ENCODE measurements at places on chromosomes 11 and 22.

DNA sequence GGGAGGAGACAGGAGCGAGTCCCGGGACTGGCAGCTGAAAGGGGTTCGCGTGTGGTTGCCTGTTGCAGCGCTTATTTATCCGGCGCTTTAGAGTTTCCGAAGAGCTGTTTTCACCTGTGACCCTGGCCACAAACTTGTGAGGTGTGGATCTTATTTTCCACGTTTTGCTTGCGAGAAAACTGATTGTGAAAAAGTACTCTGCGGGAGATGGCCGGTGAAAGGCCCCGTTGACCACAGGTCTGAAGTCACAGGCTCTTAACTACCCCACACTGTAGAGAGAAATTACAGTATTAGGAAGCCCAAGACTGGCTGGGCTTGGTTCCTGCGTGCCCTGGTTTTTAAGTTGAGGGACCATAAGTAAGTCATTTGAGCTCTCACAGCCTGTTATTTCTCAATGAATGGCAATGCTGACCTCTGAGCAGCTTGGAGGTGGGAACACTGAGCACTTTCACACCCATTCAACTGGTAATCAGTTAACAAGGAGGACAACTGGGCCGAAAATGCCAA lies 379 bp upstream of the RAB38 start:
- DNase-seq, result no peak

DNA sequence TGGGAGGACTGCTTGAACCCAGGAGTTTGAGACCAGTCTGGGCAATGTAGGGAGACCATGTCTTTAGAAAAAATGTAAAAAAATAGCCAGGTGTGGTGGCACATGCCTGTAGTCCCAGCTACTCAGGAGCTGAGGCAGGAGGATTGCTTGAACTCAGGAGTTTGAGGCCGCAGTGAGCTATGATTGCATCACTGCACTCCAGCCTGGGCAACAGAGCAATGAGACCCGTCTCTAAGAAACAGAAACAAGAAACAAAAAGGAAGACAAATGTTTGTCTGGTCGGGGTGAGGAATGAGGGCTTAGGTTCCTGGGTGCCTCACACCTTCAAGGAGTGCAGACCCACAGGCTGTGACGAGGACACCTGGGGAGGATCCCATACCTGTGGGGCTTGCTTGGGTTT lies 191.9 kb downstream of the CEP164 start:
- no peak for DNase-seq

- DNase-seq, result no peak
These were observed 10.4 kb downstream of the PACSIN2 start for GRCh38 chr22:43004362-43005035.

GRCh38 chr11:35721651-35722282 lies 59.2 kb downstream of the TRIM44 start:
- DNase-seq, result no peak

GRCh38 chr11:25691959-25692358 lies 640.0 kb upstream of the ANO3 start:
- DNase-seq, result no peak
